Vagina (tissue), 2 donors: ENCODE measurements at places on chromosomes 13 and 19.

- DNase-seq, result no peak
These were observed 358.5 kb downstream of the MYO16 start for GRCh38 chr13:108987944-108988343.

DNA sequence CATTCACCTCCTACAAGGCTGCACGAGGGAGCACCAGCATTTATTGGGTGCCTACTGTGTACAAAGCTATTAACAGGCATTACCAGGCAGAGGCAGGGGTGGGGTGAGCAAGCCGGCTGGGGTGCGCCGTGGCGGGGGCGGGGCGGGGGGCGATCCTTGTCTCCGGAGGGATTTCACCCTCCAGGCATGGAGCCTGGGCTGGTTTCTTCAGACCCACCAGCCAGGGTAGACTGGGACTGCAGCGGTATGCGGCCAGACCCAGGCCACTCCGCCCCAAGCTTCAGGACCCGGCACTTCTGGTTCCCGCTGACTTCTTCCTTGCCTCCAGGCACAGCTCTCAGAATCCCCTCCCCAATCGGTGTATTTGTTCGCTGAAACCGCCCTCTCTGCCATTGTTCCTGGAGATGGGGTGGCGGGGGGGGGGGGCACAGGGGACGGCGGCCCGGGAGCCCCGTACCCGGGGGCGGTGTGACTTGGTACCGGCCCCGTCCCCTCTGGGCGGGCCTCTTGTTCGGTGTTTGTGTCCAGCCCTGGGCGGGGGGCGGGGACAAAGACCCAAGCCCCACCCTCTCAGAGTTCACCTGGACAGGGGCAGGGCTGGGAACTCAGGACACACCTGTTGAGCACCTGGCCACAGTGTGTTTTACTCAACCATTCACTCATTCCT lies 14.4 kb downstream of the TJP3 start:
- no peak for DNase-seq

- DNase-seq, result no peak
These were observed 58.5 kb upstream of the GPR12 start for GRCh38 chr13:26819046-26819445.

DNA sequence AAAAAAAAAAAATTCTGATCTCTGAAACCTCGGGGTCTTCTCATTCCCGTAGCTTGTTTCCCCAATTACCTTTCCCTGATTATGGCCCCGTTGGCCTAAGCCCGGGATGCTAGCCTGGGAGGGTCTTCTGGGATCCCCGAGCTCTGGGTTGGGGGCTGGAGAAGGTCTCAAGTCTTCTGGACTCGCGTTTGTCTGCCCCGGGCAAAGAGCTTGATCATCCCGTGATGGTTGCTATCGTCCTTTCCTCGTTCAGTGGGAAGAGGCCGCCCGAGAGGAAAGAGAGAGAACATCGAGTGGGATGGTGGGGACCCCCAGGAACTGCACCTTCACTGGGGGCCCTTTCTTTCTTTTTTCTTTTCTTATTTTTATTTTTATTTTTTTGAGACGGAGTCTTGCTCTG lies 2.4 kb downstream of the GNA15 start:
- no peak for DNase-seq

GRCh38 chr19:38993271-38993670 lies 17.7 kb upstream of the FBXO17 start:
- no peak for DNase-seq

DNA sequence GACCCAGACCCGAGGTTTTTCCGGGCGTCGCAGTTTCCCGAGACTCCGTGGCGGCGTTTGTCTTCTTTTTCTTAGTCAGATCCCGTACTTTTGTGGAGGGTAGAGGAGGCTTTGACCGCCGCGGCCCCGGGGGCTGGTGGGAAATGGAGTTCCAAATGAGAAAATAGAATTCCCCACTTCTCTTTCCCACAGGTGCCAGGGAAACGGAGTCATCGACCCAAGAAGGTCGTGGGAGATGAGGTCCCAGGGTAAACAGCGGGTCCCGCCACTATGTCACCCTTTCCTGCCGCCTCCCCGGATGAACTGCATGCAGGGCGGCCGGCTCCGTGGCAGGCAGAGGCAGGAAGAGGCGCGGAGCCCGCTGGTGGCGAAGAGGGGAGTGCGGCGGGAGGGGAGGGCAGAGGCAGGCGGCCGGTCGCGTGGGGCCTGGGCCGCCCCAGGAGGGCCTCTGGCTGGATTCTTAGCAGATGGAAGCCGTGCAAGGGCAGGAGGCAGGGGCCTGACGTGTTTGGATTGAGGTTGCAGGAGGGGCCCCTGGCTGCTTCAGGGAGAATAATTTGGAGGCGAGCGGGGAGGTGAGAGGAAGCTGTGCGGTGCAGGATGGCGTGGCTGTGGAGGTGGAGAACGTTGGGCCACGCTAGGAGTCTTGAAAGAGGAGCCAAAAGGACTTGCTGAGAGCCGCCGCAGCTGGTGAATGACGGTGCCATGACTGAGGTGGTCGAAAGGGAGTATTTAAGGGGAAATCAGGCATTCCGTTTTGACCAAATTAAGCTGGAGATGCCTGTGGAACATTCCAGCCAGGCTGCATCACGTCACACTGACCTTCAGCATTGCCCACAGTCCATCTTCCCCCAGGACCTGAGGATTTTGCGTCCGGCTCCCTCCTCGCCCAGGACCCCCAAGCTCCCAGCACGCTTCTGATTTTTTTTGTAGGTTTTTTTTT lies 11.7 kb downstream of the CYTH2 start:
- DNase-seq, result no peak

DNA sequence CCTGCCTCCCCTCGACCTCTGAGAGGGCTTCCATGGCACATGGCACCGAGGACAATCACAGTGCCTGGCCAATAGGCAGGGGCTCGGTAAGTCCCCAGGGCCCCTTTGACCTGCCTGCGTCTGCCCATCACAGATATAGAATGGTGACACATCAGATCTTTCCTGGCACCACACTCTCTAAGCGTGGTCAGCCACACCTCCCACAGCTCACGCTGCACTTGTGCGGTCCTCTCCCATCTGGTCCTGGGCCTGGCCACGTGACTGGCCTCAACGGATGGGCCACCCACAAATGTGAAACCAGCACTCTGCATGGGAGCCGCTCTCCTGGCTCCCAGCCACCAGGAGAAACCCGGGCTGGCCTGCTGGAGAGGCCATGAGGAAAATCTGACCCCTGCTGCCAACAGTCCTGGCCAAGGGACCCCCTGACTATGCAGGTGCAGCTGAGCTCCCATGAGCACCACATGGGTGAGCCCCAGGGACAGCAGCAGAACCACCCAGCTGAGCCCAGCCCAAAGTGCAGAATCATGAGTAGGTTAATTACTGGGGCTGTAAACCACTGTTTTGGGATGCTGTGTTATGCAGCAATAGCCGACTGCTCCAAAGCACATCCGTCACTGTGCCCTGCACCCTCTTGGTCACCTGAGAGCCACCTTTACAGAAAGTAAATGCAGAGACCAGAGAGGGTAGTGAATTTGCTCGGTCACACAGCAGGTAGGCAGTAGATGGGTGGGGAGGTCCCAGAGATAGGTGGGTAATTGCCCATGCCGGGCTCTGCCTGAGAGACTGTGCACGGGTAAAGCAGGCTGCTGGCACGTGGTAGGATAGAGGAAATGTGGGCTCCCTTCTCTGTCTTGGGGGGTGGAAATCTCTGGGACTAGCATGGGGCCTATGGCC lies 9.7 kb upstream of the MEF2B start:
- no peak for DNase-seq

DNA sequence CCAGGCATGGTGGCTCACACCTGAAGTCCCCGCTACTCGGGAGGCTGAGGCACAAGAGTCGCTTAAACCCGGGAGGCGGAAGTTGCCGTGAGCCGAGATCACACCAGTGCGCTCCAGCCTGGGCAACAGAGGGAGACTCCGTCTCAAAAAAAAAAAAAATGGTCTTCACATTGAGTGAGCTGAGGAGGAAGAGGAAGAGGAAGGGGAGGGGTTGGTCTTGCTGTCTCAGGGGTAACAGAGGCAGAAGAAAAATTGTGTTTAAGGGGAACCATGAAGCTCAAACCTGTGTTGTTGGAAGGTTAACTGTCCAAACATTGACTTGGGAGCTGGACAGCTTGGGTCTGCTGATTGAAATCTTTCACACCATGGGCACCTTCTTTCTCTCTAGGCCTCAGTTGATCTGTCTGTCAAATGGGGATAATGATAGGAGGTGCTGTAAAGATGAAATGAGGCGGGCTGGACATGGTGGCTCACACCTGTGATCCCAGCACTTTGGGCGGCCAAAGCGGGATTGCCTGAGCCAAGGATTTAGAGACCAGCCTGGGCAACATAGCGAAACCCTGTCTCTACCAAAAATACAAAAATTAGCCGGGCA lies 9.8 kb upstream of the SLC44A2 start:
- no peak for DNase-seq

DNA sequence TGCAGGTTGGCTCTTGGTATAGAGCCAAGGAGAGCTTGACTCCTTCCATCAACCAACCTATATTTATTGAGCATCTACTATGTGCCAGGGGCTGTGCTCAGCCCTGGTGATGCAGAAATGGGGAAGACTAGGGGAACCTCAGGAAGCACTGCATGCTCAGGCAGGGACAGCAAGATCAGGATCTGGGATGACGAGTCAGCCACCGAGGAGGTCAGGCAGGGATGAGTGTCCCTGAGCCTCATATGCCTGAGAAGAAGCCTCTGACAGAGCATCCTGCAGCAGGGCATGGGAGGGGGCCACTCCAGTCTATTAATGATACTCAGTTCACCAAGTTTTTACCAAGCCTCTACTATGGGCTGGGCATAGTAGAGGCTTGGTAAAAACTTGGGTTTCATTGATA lies 158.1 kb downstream of the KATNAL1 start:
- DNase-seq, result no peak

DNA sequence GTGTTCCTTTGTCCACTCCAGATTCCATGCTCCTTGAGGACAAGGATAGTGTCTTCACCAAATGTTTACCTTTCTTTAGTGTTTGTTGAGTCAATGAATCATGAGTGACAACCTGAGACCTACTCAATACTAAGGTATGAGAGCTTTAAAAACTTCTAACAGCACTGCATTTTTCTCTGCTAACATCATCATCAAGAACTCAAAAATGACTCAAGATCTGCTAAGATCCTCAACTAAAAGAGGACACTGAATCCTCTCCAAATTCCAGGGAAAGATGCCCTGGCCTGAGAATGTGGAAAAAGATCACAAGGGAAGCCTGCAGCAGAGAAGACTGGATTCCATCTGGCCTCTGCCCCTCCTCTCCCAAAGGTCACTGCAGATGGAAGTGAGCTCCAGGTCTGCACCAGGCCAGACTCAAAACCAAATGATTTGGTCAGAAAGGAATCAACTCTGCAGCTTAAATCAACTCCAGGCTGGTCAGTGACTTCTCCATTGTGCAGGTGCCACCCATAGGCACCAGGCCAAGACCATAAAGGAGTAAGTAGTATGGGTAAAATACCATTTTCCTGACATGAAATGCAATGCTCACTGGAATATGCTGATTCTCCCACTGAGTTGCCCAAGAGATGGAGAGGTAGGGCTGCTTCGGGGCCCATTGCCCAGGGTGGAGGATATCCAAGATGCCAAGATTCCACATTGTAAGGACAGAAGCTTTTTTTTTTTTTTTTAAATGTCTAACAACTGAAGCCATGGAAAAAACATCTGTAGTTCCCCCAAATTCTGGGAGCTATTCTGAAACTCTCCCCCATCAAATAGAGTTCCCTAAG lies 89.5 kb upstream of the DOCK9 start:
- DNase-seq, result no peak

GRCh38 chr13:113431171-113431570 lies 22.1 kb downstream of the ADPRHL1 start:
- DNase-seq, result no peak

DNA sequence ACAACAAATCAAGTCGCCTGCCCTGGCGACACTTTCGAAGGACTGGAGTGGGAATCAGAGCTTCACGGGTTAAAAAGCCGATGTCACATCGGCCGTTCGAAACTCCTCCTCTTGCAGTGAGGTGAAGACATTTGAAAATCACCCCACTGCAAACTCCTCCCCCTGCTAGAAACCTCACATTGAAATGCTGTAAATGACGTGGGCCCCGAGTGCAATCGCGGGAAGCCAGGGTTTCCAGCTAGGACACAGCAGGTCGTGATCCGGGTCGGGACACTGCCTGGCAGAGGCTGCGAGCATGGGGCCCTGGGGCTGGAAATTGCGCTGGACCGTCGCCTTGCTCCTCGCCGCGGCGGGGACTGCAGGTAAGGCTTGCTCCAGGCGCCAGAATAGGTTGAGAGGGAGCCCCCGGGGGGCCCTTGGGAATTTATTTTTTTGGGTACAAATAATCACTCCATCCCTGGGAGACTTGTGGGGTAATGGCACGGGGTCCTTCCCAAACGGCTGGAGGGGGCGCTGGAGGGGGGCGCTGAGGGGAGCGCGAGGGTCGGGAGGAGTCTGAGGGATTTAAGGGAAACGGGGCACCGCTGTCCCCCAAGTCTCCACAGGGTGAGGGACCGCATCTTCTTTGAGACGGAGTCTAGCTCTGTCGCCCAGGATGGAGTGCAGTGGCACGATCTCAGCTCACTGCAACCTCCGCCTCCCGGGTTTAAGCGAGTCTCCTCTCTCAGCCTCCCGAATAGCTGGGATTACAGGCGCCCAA lies at the start of gene LDLR:
Gene LDLR (plus strand): TSS at position 210 of the 760 bp plus-strand sequence. CDS start 86 bp downstream, at position 296.
- no peak for DNase-seq

GRCh38 chr19:49700563-49700962 lies 9.6 kb downstream of the CPT1C start:
- no peak for DNase-seq

DNA sequence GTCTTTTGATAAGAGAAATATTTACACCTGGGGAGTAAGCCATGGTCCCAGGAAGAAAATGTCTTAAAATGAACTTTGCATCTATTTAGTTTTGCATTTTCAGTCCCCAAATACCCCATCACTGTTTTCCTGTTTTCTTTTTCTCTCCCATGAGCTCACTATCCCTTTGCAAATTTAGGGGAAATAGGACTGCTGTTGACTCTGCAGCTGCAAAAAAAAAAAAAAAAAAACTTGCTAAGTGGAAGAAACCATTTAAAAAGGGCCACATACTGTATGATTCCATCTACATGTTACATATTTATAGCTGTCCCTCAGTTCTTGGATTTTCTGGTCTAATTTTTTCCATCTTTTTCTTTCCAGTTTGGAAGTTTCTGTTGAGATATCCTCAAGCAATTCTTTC lies 98.2 kb upstream of the SERP2 start:
- DNase-seq, result no peak

- DNase-seq, result no peak
These were observed 37.5 kb downstream of the DACH1 start for GRCh38 chr13:71829547-71829946.

DNA sequence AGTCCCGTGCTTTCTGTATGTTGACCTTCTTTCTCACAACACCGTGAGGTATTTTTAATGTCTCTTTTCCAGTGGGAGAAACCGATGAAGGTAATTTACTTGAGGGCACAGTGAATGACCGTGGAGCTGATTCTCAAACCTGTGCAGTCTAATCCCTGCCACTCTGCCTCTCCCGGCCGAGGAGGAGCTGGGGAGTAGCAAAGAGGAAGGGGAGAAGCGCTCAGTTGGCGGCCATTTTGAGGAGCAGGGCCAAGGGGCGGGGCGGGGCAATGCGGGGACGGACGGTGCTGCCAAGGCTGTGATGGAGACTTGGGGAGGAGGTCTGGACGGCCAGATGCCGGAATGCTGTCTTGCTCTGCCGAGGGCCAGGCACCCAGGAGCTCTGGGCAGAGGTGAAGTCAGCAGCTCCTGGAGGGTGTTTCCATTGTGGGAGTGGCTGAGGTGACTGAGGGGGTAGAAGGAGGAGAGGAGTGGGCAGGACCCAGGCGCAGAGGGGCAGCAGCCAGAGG lies 12.4 kb upstream of the RANBP3 start:
- DNase-seq, result no peak

- DNase-seq, result no peak
These were observed 173.9 kb upstream of the UBL3 start for GRCh38 chr13:30024125-30024865.
